ENCODE measurements at places on chromosomes 5 and 9. TPM values are rescaled to one million over a fixed set of nuclear protein-coding genes. Genes with fewer than 3 reads are reported as not detected.

- no peak overlapping the region for H3K4me3 ChIP-seq
- H3K27ac ChIP-seq, result no peak overlapping the region
- H3K4me1 ChIP-seq, result no peaks in the 10 kb centered on the region
- no peaks in the 10 kb centered on the region for H3K27me3 ChIP-seq
Measured at GRCh38 chr9:25472085-25472607, 206.1 kb downstream of the TUSC1 start.

GRCh38 chr9:14616188-14616982 lies 76.8 kb downstream of the ZDHHC21 start:
- peaks cover 9% of the 10 kb centered on the region for H3K36me3 ChIP-seq
- DNase-seq, result no peak
- H3K4me1 ChIP-seq, result no peaks in the 10 kb centered on the region
- H3K27me3 ChIP-seq, result no peaks in the 10 kb centered on the region
- H3K4me3 ChIP-seq, result no peak overlapping the region

DNA sequence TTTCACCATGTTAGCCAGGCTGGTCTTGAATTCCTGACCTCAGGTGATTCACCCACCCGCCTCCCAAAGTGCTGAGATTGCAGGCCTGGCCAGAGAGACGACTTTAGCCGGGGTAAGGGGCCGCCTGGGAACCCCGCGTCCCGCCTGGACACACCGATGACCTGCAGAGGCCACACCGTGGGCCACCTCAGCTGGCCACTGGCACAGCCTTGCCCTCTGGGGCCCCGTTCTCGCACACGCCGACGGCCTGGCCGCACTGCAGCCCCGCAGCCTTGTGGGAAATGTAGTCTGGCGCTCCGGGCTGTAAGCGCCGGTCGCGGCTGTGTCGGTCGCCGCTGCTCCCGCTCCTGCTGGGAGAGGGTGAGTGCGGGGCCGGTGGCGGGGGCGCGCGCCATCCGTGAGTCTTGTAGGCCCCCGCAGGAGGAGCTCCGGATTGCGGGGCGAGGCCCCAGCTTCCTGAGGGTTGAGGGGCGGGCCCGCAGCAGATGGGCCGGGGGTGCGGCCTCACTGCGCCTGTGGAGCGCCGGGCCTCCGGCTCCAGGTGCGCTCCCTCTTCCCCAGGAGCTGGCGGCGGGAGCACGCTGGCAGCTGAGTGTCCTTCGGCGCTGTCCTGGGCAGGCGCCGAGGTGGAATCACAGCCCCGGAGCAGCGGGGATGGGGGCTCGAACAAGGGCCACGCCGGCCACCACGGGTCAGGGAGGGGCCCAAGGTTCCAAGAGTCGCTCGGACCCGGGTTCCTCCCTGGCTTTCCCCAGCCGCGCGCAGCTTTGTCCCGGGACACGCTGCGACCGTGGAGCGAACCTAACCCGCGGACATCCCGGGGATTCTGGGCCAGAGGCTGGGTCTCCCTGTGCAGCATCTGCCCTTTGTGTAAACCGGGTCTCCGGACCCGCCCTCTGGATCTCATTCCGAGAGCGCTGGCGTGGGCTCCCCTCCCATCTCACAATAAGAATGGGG lies at the start of gene ZFP2:
ZFP2 (plus strand) TSS at position 299 of the 957 bp plus-strand sequence. CDS start 35,401 bp downstream, outside the sequence.
- peaks cover 8% of the 10 kb centered on the region for H3K4me1 ChIP-seq
- H3K27ac ChIP-seq, result peak within 1 kb of the TSS; percentile 64
- H3K36me3 ChIP-seq, result no peaks in the 10 kb centered on the region
- peak within 1 kb of the TSS; percentile 65 for H3K4me3 ChIP-seq

DNA sequence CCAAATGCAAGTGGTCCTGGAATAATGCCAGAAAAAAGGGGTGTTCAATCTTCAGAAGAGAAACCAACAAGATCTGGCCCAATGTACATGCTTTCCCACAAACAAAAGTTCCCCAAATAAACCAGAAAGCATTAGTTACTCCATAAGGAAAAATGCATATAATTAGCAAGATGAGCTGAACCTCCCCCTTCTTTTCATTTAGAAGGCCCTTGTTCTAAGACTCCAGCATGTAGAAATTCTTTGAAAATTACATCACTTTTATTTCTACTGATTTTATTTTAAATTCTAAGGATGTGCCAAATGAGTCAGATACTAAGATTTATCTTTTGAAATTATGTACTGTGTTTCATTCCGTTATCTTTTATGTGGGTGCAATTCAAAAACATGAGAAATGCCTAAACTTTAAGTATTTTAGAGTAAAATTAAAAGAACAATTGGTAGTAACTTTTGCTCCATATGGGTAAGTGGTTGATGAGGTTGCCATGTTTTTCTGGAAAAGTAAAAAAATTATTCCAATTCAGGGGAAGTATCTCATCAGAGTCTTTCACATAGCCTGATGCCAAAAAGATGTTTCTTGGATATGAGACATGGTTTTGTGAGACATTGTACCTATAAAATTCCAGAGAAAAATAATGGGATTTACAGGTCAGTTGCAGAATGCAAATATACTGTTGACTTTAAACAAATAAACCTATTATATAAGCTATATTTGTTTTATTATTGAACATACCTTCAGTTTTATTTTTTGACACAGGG lies 106.5 kb upstream of the CCDC112 start:
- peak overlapping the region; percentile 2 for H3K27ac ChIP-seq
- H3K36me3 ChIP-seq, result no peaks in the 10 kb centered on the region
- no peak for DNase-seq

GRCh38 chr9:117293206-117294114 lies 121.4 kb downstream of the ASTN2 start:
- H3K4me3 ChIP-seq, result no peak overlapping the region
- no peaks in the 10 kb centered on the region for H3K4me1 ChIP-seq
- no peaks in the 10 kb centered on the region for H3K27me3 ChIP-seq
- no peak overlapping the region for H3K27ac ChIP-seq

GRCh38 chr9:85290019-85290418 lies 451.7 kb downstream of the AGTPBP1 start:
- H3K27me3 ChIP-seq, result no peaks in the 10 kb centered on the region
- no peak for DNase-seq
- no peak overlapping the region for H3K27ac ChIP-seq
- H3K36me3 ChIP-seq, result no peaks in the 10 kb centered on the region

DNA sequence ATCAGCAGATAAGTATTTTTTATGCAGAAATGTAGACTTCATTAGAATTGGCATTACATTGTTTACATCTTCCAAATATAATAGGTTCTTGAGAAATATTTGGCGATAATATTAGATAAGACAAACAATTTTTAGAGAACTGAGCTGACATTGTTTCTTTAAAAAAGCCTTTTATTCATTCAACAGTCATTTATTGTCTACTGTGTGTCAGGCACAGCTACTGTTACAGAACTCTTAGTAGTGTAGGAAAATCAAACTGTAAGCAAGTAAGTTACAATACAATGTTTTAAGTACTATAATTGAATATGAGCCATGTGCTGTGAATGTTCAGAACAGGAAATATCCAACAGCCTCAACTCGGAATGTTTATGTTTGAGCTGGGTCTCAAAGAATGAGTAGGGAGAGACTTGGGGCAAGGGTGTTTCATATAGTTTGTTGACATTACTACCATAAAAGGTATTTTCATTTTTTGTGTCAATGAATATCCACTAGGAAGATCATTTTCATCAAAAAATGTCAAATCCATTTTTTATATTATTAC lies 114.0 kb downstream of the CDC42SE2 start:
- H3K4me3 ChIP-seq, result no peak overlapping the region
- H3K36me3 ChIP-seq, result no peaks in the 10 kb centered on the region
- no peaks in the 10 kb centered on the region for H3K27me3 ChIP-seq

Gene TMEM171
- total RNA-seq, result not detected

Gene C7
- total RNA-seq, result 385 TPM

Gene PCAT7
- not detected for total RNA-seq

Data from vagina (tissue), 2 donors.